ENCODE measurements at places on chromosomes 7 and 10. TPM values are rescaled to one million over a fixed set of nuclear protein-coding genes. Genes with fewer than 3 reads are reported as not detected.

- no peaks in the 10 kb centered on the region for H3K36me3 ChIP-seq
- peaks cover 96% of the 10 kb centered on the region for H3K27me3 ChIP-seq
- DNase-seq = no peak
- H3K4me3 ChIP-seq = no peak overlapping the region
- no peak overlapping the region for H3K27ac ChIP-seq
Measured at GRCh38 chr10:100656454-100656853, 88.9 kb upstream of the PAX2 start.

GRCh38 chr7:153934629-153935028 lies 117.6 kb upstream of the DPP6 start:
- no peak overlapping the region for H3K4me3 ChIP-seq
- DNase-seq = no peak
- H3K27me3 ChIP-seq = no peaks in the 10 kb centered on the region
- no peak overlapping the region for H3K27ac ChIP-seq

The GFRA1 gene
- 12.0 TPM for total RNA-seq

The ADAM12 gene
- total RNA-seq = 2.2 TPM

The RPS24 gene
- total RNA-seq = 562 TPM

The USP6NL gene
- 27.0 TPM for total RNA-seq

DNA sequence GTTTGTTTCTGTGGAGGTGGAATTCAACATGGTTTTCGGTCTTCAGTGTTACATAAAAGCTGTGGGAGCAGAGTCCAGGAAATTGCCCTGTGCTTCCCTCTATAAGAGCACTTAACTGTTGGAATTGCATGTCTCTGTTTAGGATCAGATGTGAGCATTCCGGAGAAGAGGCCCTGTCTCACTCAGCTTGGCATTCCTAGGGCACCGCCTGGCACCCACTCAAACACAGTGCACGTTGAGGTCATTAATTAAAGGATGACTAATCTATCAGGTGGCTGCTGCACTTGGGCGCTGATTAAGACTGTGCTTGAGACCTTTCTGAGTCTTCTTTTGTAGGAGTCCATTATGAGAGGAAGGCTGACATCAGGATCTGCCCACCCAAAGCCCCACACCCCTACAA lies 82.8 kb upstream of the VIPR2 start:
- H3K27ac ChIP-seq = no peak overlapping the region
- no peak for DNase-seq
- no peaks in the 10 kb centered on the region for H3K36me3 ChIP-seq
- H3K4me3 ChIP-seq = no peak overlapping the region

DNA sequence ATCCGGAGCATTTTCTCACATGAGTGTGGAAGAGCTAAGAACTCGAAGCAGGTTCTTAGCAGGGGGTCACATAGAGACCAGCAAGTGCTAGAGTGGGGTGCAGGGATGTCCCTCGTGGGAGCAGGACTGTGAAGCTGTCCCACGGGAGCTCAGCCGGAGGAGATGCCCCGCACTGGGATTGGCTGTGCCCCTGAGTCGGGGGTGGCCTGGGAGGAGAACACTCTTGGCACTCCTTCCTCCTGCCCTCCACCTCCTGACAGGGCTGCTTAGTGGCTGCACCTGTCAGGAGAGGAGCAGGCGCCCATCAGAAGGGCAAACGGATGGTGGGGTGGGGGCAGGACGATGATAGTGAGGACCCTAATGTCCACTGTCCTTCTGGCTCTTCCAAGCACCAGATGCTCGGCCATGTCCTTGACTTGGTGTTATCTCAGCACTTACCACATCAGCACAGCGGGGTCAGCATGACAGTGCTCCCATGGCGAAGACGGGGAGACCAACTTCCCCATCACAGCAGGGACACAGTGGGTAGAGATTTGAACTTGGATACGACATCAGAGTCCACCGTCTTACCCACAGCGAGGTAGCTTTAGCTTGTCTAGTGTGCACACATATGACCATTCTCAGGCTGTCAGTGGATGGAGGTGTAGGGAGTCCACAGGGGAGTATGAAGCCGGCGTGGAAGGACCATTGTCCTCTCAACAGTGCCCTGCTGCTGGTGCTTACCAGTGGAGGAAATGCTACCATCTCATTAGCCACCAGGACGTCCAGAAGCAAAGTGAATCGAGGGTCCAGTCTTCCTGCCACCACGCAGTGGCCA lies 142.5 kb upstream of the SHH start:
- DNase-seq = no peak
- no peak overlapping the region for H3K4me3 ChIP-seq
- no peaks in the 10 kb centered on the region for H3K27me3 ChIP-seq
- H3K36me3 ChIP-seq = no peaks in the 10 kb centered on the region

DNA sequence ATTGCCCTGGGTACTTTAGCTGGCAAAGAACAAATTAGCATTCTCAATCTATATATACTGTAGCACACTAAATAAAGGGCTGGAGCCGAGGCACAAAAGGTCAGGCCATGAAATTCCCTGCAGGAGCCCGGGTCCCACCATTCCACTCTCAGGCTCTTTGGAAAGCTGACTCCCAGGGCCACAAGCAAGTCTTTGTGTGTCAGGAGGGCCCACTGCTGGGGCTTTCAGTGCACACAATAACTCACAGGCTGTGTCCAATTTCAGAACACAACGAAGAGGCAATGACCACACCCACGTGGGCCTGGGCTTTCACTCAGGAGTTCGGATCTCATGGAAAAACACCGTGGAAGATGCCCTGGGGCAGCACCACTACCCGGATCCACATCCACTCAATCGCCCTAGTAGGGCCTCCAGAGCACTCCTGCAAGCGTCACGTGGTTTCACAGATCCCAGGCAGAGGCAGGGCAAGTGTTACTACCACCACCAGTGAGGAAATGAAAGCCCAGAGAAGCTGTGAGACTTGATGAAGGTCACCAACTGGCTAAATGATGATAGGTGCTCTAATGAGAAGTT lies 60.3 kb downstream of the COBL start:
- H3K27ac ChIP-seq = peak overlapping the region; percentile 57
- no peaks in the 10 kb centered on the region for H3K36me3 ChIP-seq
- H3K4me3 ChIP-seq = no peak overlapping the region

- H3K4me3 ChIP-seq = no peak overlapping the region
- DNase-seq = no peak
- peaks cover 72% of the 10 kb centered on the region for H3K27me3 ChIP-seq
- H3K4me1 ChIP-seq = no peaks in the 10 kb centered on the region
- H3K36me3 ChIP-seq = no peaks in the 10 kb centered on the region
Measured at GRCh38 chr10:129029051-129029450, 438.0 kb upstream of the MGMT start.

- no peak for DNase-seq
- no peaks in the 10 kb centered on the region for H3K36me3 ChIP-seq
- no peak overlapping the region for H3K4me3 ChIP-seq
- no peaks in the 10 kb centered on the region for H3K27me3 ChIP-seq
Measured at GRCh38 chr10:71780719-71781118, 7.4 kb upstream of the VSIR start.

The RBAK gene
- total RNA-seq = 11.6 TPM

DNA sequence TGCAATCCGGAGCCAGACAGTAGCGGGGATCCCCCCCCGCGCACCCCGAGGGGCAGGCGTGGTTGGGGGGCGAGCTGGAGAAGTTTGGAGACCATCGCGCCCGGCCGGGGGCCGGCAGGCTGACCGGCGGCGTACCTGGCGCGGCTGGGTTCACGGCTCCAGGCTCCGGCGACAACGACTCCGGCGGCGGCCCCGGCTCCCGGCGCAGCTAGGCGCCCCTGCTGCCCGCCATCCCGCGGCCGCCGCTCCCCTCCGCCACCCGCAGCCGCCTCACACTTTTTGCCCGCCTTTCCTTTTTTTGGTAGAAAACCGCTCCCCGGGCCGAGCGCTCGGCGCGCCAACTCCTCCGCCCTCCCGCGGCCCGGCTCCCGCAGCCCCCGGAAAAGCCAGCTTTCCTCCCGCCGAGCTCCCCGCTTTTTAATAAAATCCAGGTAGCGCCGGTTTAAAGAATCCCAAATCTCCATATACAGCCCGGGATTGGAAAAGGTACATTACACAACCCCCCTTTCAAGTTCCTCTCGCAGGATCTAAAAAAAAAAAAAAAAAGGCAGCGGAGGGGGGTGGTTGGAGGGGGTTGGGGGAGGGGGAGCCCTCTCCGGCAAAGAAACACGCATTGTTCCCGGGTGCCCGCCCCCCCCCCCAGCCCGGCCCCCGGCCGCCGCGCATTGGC lies at the start of gene TNRC18:
TNRC18 (minus strand) TSS at position 529 of the 670 bp plus-strand sequence. CDS start 2,588 bp downstream, outside the sequence.
- H3K27ac ChIP-seq = peak within 1 kb of the TSS; percentile 100
- no peaks in the 10 kb centered on the region for H3K27me3 ChIP-seq

DNA sequence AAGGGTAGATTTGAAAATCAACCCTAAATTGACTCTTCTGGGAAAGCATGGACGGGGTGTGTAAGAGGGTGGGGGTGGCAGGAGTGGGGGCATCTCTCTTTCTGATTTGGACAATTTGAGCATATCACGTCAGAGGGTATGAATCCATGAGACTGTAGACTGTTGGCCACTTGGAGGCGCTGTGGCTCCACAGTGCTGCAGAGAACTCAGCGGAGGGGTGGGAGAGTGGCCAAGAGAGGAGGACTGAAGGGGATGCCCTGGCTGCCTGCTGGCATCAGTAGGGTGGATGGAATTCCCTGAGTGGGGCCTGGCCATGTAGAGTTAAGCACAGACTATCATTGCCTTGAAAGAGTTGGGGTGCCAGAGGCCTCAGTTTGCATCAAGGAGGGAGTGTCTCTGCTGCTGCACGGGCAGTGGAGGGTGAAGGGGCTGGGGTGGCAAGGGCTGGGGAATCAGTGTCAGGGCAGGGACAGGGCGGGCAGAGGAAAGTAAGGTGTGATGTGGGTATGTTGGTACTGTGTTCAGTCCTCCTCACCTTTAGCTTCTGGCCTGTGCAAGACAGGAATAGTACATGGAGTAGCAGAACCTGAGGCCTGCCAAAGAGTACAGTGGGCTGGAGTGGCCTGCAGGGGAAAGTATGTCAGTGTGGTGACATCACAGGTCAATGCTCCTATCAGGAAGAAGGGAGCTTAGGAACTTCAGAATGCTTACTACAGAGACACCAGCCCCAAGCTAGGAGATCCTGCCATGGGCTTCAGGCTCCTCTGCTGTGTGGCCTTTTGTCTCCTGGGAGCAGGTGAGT lies 133.5 kb upstream of the PRSS58 start:
- no peak for DNase-seq
- H3K4me3 ChIP-seq = no peak overlapping the region
- H3K4me1 ChIP-seq = no peaks in the 10 kb centered on the region
- no peaks in the 10 kb centered on the region for H3K36me3 ChIP-seq

The AUTS2 gene
- total RNA-seq = 29.8 TPM

DNA sequence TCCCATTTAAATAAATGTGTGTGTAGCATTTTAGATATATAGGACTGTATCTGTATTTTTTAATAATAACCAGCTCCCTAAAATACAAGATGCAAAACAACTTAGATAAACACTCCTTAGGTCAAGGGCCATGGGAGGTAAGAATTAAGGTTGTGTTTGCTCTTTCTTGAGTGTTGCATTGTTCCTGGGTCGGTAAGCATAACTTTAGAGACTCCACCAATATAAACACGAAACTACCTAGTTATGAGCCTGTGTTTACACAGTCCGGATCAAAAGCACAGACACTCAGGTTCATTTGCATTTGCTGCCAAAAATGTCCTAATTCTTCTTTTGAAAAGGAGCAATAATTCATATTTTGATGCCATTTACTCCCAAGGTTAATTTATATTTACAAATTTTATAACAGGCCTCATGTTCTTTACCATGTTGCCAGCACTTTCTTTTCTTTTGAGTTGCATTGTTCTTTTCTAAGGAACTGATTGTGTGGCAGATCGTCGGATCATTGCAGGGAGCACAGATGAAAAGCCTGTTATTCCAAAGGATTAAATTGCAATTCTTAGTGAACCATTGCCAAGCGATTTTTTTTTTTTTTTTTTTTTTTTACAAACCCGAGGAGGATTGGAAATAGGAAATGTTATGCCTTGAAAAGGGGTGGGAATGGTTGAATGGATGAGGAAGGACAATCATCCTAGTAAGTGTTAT lies 45.8 kb upstream of the GLCCI1 start:
- peak overlapping the region; percentile 17 for H3K27ac ChIP-seq
- DNase-seq = no peak
- H3K4me1 ChIP-seq = peaks cover 21% of the 10 kb centered on the region
- H3K4me3 ChIP-seq = no peak overlapping the region
- H3K36me3 ChIP-seq = no peaks in the 10 kb centered on the region

The COL1A2 gene
- 105 TPM for total RNA-seq

GRCh38 chr10:85916994-85917573 lies 449.5 kb downstream of the GRID1 start:
- no peak overlapping the region for H3K27ac ChIP-seq
- H3K36me3 ChIP-seq = no peaks in the 10 kb centered on the region
- DNase-seq = no peak

DNA sequence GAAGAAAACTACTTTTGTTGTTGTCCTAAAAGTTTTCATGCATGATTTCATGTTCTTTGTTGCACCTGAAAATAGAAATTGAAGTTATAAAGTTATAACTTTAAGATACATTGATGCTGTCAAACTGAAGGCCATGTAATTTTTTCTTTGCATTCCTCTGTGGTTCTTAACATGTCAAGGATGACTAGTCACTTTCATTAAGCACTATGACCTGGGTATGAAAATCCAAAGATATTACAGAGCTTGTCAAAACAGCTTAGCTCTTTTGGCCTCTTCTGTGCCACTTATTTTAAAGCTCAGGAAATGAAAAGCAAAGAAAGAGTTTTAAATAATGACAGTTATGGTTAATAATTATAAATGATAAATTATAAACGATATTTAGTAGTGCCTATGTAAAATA lies 241.6 kb upstream of the CACNA2D1 start:
- H3K27me3 ChIP-seq = no peaks in the 10 kb centered on the region
- H3K27ac ChIP-seq = no peak overlapping the region
- H3K4me3 ChIP-seq = no peak overlapping the region
